ENCODE measurements at places on chromosomes 3 and 15. TPM values are rescaled to one million over a fixed set of nuclear protein-coding genes. Genes with fewer than 3 reads are reported as not detected.
A peak's percentile ranks its signal among the peaks of the same experiment; 100 is the strongest.

The NAA80 gene
- 3.6 TPM for total RNA-seq

The BFSP2 gene
- total RNA-seq = not detected

The PROK2 gene
- not detected for total RNA-seq

The TAGLN3 gene
- not detected for total RNA-seq

The ST3GAL6 gene
- total RNA-seq = 24.8 TPM

The GHSR gene
- total RNA-seq = not detected

- peak; percentile 67 for DNase-seq
Measured at GRCh38 chr15:92809880-92810361, 90.2 kb upstream of the CHD2 start.

- no peak for DNase-seq
Measured at GRCh38 chr15:36791844-36792571, 212.6 kb downstream of the CDIN1 start.

GRCh38 chr3:66498687-66499621 is 1.9 kb downstream of the LRIG1 start:
- DNase-seq = no peak

DNA sequence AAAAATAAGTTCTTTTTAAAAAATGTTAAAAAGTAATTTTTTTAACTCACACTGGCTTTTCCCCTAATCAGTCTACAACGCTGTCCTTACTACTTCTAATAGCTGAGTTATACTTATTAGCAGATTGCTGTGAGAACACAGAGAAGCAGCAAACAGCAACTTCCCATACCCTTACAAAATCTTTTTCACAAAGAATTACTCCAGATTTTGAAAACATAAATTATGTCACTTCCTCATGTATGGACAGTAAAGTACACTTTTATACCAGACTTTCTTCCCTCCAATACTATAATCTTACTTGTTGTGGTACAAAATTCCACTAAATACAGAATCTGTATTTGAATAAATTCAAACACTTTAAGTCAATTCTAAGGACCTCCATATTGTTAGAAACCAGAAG is 2.1 kb downstream of the PHC3 start:
- no peak for DNase-seq

GRCh38 chr3:96712792-96713191 is 101.6 kb upstream of the EPHA6 start:
- no peak for DNase-seq

DNA sequence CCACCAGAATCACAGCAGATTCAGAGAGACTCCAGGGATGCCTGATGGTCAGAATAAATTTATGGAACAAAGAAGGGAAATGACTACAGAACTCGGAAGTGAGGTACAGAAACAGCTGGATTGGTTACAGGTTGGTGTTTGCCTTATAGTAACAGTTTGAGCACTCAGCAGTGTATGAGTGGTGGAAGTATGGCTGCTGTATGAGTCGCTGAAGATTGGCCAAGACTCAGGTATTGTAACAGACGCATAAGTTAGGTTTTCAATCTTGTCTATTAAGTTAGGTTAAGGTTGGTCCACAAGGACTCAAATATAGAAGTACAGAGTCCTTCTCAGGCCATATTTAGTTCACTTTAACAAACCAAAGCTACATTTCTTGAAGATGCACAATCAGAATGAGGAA is 33.1 kb downstream of the ATP13A5 start:
- no peak for DNase-seq

GRCh38 chr3:157231071-157231470 is 71.1 kb upstream of the CCNL1 start:
- no peak for DNase-seq

DNA sequence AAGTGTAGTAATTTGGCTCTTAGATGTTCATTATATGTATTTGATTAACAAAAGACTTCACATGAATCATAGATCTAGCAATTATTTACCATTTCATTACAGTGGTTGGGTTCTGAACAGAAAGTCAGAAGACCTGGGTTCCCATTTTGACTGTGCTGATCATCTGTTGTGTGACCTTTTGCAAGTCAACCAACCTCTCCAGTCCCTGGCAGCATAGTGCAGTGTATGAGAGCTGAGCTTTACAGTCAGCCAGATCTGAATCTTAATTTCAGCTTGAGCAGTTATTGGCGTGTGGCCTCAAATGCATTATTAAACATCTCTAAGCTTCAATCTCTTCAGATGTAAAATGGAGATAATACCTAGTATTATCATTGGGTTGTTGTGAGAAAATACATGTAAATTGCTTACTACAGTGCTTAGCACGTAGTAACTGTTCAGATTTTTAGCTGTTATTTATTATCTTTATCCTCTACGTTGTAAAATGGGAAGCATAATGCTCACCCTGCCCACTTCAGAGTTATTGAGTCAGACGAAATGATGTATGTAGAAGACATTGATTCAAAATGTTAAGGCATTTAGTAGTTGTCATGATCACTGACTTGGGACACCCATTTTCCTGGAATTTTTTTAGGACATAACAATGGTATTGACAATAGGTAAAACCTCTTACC is 104.0 kb downstream of the KLHL25 start:
- DNase-seq = peak; percentile 9

DNA sequence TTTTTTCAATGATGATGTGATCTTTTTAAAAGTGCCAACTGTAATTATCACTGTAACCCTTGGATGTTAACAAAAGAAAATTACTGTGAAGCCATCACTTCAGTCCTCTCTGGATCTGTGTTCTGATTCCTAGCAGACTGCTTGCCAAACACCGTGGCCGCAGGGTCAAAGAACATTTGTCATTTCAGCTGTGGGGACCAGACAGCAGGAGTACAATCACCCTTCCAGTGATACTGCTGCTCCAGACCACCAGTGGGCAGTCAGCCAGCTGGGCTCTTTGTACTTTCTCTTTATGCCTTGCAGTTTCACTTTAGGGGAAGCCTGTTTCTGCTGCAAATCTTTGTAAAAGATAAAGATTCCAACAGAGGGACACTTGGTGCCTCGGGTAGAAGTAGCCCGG is 770.0 kb downstream of the GRM7 start:
- DNase-seq = peak; percentile 26

DNA sequence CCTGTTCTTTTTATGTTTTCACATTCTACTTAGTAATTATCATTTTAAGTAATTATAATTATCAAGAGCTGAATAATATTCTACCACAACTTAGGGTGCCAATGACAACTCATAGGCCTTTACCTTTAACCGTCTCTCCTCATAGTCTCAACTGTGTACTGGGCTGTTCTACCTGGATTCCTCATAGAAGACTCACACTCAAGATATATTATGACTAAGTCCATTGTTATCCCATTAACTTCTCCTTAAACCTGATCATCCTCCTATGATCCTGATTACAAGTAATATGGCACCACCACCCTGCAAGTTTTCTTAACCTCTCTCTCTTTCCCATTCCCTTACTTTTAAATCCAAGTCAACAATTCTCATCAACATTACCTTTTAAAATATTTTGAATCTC is 285.9 kb upstream of the VEPH1 start:
- no peak for DNase-seq

DNA sequence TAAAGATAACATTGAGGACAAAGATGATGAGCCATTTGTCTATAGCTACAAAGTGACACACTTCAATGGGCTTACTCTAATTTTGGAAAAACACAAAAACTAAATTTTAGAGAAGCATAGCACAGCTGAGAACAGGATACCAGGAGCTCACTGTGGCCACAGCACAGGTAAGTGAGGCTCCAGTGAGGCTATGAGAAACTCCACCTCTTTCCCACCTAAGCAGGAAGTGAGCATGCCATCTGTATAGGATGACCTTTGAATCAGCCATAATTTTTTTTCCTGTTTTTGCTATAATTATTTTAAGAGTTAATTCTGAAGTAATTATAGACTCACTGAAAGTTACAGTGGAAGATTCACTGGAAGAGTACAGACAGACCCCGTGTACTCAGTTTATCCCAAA is 82.1 kb upstream of the DCLK3 start:
- DNase-seq = no peak

DNA sequence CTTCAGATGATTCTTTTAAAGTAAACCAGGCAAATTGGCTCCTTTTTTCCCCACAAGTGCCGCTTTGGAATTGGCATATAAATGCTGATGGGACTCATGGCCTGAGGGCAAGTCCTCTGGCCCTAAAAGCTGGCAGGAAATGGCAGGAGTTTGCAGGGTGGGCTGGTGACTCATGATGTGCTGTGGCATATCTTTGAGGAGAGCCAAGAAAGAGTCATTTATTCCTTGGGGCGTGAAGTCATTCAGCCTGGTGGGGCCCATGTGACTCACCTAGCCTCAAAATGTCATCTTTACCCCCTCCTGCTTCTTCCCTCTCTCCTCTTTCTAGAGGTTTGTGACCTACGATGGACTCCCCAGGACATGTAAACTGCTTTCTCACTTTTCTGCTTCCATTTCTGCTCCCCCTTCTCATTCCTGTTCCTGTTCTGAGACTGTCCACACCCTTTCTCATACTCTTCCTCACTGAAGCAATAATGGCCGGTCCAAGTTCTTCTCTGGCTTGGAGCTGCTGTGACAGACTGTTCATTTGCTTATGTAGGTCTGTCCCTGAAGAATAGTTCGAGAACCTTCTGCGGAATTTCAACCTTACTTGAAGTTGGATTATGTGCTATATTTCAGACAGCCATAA is 326.1 kb downstream of the SATB1 start:
- DNase-seq = no peak

- no peak for DNase-seq
Measured at GRCh38 chr3:79922633-79923032, 154.8 kb upstream of the ROBO1 start.

GRCh38 chr3:134367869-134368750 is 6.1 kb downstream of the AMOTL2 start:
- no peak for DNase-seq

- no peak for DNase-seq
Measured at GRCh38 chr3:43024181-43024885, 45.2 kb downstream of the GASK1A start.

All from lung microvascular endothelial cell (primary cell).